ENCODE measurements at places on chromosomes 13 and 19. TPM values are rescaled to one million over a fixed set of nuclear protein-coding genes. Genes with fewer than 3 reads are reported as not detected.
A peak's percentile ranks its signal among the peaks of the same experiment; 100 is the strongest.

Gene FAM83E
- total RNA-seq: not detected

Gene EPN1
- total RNA-seq: 74.7 TPM

- no peaks in the 10 kb centered on the region for H3K27me3 ChIP-seq
- no peaks in the 10 kb centered on the region for H3K4me1 ChIP-seq
- H3K27ac ChIP-seq: no peak overlapping the region
- DNase-seq: no peak
Observed at GRCh38 chr13:66077132-66077689, 1152.9 kb downstream of the PCDH9 start.

DNA sequence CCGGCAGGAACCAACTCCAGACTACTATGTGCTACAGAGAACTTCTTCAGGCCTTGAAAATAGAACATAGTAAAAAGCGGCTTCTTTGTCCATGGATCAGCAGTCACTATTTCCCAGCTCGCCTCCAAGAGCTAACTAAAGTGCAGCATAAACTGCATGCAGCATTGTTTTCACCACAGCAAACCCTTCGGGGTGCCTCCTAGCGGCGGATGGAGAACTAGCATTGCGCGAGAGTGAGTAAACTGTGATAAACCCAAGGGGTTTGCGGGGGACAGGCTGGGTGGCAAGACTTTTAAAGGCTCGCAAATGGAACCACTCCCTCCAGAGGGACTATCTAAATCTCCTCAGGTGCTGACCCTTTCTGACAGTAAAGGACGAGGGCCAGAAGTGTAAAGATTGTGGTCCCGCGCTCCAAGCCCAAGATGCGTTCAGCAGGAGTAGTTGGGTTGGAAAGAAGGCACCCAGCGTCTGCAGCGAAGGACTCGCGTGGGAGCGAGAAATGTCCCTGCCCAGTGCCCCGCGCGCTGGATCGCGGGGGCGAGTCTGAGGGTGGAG lies 21.5 kb upstream of the SGCG start:
- H3K4me1 ChIP-seq: no peaks in the 10 kb centered on the region
- no peaks in the 10 kb centered on the region for H3K36me3 ChIP-seq
- DNase-seq: peak; percentile 66
- no peak overlapping the region for H3K4me3 ChIP-seq
- H3K27ac ChIP-seq: no peak overlapping the region

- no peak overlapping the region for H3K4me3 ChIP-seq
- no peak for DNase-seq
- no peaks in the 10 kb centered on the region for H3K27me3 ChIP-seq
- H3K27ac ChIP-seq: no peak overlapping the region
Observed at GRCh38 chr13:101346942-101347728, 69.2 kb downstream of the NALCN start.

- DNase-seq: peak; percentile 55
- no peaks in the 10 kb centered on the region for H3K4me1 ChIP-seq
- H3K27ac ChIP-seq: no peak overlapping the region
- no peak overlapping the region for H3K4me3 ChIP-seq
- no peaks in the 10 kb centered on the region for H3K36me3 ChIP-seq
Observed at GRCh38 chr13:113761136-113761535, 2.1 kb downstream of the TMEM255B start.

DNA sequence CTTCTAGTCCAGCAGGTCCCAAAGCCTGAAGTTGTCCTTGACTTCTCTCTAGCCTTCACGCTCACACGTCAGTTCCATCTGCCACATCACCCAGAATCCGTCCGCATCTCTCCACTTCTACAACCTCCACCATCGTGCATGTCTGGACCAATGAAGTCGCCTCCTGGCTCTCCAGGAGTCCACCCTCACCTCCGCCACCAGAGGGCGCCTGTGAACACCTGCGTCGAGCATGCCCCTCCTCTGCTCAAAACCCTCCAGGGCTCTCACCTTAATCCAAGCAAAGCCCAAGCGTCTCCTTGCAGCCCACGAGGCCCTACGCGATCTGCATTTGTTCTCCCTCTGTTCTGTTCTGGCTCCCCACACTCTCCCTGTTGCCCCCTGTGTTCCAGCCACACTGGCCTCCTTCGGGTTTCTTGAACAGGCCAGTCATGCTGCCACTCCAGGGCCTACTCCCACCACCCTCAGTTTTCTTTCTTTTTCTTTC lies 3.7 kb downstream of the USHBP1 start:
- no peak overlapping the region for H3K4me3 ChIP-seq
- H3K27me3 ChIP-seq: no peaks in the 10 kb centered on the region
- peak; percentile 94 for DNase-seq
- H3K27ac ChIP-seq: no peak overlapping the region
- H3K36me3 ChIP-seq: no peaks in the 10 kb centered on the region

DNA sequence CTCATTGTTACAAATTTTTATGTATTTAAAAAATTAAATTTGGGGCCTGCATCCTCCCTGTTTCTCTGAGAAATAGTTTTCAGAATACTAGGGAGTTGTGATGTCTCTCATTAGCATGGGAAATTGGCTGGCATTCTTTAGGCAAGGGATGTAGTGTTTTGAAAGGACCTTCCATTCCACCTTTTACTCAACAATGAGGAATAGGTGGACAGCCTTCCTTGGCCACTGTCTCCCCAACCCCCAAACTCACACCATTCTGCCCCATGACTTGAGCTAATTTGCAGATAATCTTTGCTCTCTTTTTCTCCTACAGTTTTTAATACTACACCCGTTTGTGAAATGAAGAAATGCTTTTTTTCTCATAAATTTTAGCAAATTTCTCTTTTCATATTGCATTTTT lies 244.6 kb upstream of the SPRY2 start:
- no peaks in the 10 kb centered on the region for H3K4me1 ChIP-seq
- no peak overlapping the region for H3K27ac ChIP-seq
- no peaks in the 10 kb centered on the region for H3K27me3 ChIP-seq
- no peak for DNase-seq
- H3K4me3 ChIP-seq: no peak overlapping the region

DNA sequence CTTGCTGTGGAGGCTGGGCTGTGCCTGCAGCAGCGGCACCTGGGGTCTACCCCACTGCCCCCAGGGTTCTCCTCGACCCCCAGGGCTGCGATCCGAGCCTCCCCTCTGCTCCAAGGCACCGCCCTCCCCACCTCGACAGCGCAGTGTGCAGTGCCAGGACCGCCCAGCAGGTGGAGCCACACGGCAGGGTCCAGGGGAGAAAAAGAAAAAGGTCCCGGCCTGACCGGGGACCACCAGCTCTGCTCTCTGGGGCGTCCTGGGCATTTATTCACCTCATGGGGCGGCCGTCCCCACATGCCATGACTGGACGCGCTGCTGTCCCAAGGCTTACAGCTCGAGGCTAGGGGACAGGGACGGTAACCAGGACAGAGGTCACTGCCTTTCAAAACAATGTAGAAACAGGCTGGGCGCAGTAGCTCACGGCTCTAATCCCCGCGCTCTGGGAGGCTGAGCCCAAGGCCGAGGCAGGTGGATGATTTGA lies 10.6 kb downstream of the REXO1 start:
- H3K36me3 ChIP-seq: no peaks in the 10 kb centered on the region
- H3K27me3 ChIP-seq: no peaks in the 10 kb centered on the region
- H3K4me3 ChIP-seq: no peak overlapping the region

DNA sequence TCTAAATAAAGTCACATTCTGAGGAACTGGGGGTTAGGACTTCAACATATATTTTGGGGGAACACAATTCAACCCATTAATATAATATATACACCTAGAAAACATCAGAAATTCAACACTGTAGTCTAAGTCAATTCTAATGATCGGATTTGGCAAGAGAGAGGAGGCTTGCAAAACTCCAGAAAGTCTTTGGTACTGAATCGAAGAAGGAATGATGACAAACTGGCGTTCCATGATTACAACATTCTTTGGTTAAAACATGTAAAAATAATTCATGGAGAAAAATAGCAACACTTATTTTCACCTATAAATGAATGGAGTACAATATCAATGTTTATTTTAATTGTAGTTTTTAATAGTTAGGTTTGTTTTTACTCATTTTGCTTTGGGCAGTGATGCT lies 62.4 kb downstream of the MBNL2 start:
- no peak for DNase-seq
- peaks cover 3% of the 10 kb centered on the region for H3K4me1 ChIP-seq
- H3K27me3 ChIP-seq: no peaks in the 10 kb centered on the region
- H3K4me3 ChIP-seq: no peak overlapping the region
- H3K36me3 ChIP-seq: no peaks in the 10 kb centered on the region
- no peak overlapping the region for H3K27ac ChIP-seq

DNA sequence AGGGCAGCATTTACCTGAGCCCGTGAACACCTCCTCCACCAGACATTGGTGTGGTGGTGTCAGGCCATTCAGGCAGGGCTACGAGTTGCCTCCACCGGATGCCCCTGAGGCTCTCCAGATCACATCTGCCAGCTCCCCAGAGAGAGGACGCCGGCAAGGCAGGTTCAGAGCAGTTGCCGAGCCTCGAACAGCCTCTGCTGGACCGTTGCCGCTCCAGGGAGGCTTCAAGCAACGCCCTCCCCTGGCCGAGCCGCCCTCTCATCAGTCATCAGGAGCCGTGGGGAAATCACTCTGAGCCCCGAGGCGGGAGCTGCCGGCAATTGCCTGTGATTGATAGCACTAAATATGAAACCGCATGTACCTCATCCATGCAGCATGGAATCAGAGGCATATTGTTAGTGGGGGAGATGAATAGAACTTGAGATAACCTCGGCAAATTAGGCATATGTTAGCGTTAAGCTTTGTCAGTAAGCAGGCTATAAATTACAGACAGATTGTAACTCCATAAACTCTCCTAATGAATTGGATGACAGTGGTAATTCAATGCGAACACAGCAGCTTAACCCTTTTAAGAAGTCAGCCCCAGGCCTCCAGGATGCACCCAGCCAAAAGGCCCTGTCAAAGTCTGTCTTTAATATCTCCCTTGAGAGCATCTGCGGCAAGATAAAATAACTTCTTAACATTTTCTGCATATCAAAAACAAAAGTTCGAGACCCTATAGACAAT lies 29.8 kb upstream of the SPACA7 start:
- H3K36me3 ChIP-seq: no peaks in the 10 kb centered on the region
- no peaks in the 10 kb centered on the region for H3K4me1 ChIP-seq
- no peaks in the 10 kb centered on the region for H3K27me3 ChIP-seq

Data from aorta (tissue), 5 donors.